H1 (cell line): ENCODE measurements at places on chromosomes 16 and 17. TPM values are rescaled to one million over a fixed set of nuclear protein-coding genes. Genes with fewer than 3 reads are reported as not detected.

- no peak for DNase-seq
Measured at GRCh38 chr17:72474719-72475477, 354.1 kb downstream of the SOX9 start.

- DNase-seq = no peak
Measured at GRCh38 chr17:80992077-80992947, 671 bp downstream of the CHMP6 start.

DNA sequence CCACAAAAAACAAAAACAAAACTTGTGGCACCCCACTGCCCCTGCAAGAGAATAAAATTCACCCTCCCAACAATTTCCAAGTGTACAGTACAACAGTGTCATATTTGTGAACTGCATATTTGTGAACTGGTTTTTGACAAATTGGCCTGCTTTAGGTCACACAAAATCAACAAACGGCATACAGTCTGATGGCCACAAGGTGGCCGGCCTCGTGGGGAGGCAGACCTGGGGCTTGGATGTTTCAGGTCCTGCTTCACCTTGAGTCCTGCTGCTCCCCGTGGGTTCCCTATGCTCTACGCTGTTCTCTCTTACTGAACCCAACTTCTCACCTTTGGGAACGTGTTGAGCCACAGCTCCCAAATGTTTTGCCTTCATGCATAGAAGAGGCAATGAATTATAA, 102.2 kb downstream of the CDK5R1 start:
- DNase-seq = no peak

DNA sequence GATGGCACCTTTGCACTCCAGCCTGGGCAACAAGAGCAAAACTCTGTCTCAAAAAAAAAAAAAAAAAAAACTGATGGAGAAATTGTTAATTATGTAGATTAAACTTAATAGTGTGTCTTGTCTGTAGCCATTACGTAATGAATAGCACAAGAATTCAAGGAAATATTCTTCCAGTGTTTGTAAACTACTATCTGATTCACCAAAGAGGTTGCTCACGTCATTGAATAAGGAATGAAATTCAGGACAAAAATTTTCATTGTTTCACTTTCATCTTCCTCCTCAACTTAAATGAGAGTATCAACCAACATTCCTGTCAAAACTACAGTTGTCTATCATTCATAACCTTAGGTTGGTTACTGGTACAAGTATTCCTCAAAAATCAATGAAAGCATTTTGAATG, 30.7 kb upstream of the MYO18A start:
- DNase-seq = no peak

DNA sequence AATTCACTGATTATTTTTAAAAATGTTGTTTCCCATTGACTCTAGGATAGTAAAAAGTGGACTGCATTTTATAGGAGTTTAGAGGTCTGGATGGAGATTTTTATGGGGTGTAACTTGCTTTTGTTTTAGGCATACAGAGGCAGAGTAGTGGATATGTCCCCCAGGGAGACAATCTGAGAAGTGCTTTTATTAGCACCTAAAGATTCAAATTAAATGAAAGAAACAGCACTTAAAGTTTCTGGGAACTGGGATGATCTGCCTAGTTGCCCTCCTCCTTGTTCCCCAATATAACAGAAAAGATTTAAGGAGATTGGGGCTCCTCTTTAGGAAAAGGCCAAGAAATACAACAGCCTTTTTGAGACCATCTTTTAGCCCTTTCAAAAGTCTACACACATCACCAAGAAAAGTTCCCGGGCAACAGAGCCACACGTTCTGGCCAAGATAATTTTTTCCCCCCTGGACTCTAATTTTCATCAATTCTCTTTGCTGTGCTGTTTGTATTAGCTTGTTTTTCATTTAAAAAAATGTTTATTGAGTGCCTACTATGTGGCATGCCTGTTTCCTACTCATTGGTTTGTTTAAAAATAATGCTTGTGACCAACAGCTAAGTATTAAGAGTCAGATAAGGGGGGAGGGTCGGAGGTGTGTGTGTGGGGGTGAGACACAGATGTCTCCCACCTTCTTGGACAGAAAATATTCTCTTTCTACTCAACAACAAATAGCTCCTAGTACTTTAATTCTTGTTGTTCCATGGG, 2.5 kb upstream of the IGF2BP1 start:
- no peak for DNase-seq

- no peak for DNase-seq
Measured at GRCh38 chr17:61379457-61380216, 20.0 kb upstream of the TBX2 start.

DNA sequence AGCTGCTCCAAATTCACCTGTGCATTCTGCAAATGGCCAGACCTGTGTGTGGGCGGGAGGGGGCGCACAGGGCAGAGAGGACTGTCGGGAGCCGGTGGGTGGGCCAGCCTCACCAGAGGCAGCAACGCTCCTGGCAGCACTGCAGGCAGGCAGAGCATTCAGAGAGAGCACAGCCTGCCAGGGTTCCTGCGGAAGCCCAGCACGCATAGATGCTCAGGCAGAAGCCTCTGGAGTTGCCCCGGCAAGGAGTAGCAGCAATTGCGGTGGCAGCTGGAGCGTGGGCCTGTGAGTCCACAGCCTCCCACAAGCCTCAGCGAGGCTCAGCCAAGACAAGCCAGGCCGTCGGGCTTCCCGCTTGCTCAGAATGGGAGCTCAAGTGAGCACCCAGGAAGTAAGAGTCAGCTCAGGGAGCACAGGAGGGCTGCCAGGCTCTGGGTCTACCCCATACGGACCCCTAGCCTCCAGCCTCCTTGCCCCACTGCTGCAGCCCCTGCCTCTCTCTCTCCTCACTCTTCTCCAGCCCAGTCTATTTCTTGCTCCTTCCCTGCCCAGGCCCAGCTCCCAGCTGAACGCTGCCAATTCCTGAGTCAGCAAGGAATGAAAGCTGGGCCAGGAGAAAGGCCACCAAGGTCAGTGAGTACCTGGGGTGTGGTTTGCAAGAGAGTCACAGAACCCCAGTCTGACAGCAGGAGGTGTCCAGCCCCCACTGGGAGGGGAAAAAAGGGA, 9.6 kb downstream of the EMC6 start:
- DNase-seq = peak; percentile 79

- no peak for DNase-seq
Measured at GRCh38 chr17:16037636-16038035, 38.0 kb downstream of the TTC19 start.

DNA sequence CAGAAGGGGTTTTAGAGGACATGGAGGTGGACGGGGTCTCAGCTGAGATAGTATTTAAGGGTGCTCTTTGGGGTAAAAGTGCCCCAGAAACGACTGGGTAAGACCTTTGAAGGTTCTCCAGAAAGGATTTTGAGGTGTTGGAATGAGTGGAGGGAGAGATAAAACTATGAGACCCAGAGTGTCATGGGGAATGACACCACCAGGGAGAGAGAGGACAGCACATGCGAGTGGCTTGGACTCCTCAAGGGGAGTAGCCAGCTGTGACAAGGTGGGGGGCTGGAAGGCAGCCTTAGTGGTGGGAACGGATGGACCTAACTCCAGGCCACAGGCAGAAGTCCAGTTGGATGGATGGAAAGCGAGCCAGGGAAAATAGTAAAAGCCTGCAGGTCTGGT, 19.2 kb upstream of the PITPNM3 start:
- DNase-seq = no peak

- DNase-seq = peak; percentile 48
Measured at GRCh38 chr16:81445966-81446906, 1.6 kb downstream of the CMIP start.

GRCh38 chr17:1120596-1121441, 59.0 kb downstream of the ABR start:
- DNase-seq = no peak

DNA sequence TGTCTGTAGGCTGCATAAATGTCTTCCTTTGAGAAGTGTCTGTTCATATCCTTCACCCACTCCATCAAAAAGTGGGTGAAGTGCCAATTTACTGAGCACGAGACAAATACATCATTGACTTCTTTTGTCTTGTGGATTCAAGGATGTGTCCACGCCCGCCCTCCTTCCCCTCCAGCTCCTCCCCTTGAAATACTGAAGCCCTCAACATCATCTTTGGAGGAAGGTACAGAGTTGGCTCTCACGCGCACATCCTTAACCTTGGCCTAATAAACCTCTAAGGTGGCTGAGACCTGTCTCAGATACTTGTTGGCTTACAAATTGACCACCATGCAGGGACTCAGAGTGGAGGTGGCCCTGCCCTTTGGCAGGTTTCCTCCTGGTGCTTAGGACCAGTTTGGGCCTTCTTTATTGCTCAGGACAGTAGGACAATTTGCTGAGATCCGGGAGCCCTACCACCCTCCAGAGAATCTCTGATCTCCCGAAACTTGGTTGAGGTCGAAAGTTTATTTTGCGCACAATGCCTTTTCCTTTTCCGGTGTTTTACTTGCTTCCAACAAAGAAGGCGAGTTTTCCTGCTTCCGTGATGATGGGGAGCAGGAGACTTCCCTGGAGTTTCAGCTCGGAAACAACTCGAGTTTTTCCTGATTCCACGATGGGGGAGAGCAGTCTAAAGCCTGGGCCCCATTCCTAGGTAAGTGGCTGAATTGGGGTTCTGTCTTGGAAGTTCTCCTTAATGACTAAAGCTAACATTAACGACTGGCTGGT, 14.1 kb upstream of the CDK10 start:
- DNase-seq = no peak

DNA sequence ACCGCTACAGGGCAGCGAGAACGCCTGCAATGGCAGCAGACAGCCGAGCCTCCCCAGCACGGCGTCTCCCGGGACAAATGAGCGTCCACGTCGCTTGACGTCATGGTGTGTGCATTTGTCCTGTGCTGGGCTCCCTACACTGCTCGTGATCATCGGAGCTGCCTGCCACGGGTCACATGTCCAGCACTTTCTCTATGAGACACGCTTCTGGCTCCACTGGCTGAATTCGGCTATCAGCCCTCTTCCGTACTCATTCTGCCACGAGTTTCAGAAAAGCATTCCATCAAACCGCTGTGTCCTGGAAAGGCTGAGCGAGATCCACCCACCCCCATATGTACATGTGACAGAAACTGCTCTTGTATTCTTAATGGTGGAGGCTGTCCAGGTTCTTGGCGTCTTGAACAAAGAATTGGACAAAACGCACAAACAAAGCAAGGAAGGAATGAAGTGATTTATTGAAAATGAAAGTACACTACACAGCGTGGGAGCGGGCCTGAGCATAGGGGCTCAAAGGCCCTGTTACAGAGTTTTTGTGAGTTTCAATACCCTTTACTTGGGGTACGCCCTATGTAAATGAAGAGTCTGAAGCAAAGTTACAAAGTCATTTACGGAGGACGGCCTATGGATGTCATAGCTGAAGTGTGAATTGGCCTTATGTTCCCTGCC, 28.5 kb upstream of the SHCBP1 start:
- DNase-seq = no peak

- DNase-seq = no peak
Measured at GRCh38 chr16:77882358-77882757, 94.0 kb downstream of the VAT1L start.

DNA sequence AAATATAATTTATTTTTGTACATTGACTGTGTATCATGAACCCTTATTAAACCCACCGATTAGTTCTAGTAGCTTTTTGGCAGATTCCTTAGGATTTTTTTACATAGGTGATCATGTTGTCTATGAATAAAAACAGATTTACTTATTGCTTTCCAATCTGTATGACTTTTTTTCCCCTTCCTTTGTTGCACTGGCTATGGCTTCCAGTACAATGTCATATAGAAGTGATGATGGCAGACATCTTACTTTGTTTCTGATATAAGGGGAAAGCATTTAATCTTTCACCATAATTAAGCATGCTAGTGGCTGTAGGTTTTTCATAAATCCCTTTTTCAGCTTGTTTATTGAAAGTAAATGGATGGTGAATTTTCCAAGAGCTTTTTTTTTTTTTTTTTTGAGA, 28.9 kb upstream of the NACA2 start:
- no peak for DNase-seq

- DNase-seq = no peak
Measured at GRCh38 chr17:66369830-66370229, 67.4 kb downstream of the PRKCA start.

DNA sequence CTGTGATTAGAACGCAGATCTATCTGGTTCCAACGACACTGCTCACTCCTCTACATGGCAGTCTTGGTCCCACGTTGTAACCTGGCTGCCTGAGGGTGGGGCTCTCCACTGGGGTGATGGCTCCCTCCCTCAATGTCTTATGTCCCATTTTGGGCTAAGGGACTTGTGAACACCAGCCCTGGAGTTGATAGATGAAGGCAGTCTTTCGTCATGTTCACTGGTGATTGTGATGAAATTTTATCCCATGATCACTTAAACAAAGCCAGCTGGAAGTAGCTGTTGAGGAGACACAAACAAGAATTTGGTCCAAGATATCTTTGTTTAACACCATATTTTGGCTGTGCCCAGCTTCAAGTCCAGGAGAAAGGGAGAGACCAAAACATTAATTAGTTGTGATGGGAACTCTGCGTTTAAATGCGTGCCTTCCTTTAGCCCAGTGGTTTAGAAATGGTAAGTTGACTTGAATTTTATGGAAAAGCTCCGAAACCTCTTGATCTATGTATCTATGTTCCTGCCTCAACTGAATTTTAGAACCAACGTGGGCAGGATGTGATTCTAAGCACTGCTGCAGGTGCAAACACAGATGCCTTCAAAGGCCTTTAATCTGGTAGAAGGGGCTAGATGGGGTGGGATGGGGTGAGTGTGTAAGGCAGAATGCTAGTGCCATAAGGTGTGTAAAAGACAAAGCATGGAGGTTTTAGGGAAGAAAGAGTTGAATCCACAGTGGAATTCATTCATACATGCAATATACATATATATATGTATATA, 186.8 kb upstream of the IRX3 start:
- DNase-seq = no peak

DNA sequence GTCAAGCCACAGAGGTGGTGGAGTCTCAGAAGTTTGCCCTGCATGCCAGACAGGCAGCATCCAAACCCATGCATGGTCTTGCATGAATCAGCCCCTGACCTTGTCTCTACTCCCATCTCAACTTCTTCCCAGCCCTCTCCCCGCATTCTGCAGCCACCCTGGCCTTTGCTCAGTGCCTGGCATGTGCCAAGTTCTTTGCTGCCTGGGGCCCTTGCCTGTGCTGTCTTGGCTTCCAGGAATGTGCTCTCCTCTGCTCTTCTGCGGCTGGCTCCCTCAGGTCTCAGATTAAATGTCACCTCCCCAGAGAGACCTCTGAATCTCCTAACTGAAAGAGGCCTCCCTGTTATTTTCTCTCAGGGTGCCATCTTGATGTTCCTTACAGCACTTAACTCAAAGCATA, 17.6 kb downstream of the DRC3 start:
- no peak for DNase-seq

Gene GP1BA
- not detected in 2 replicates for total RNA-seq

Gene DUSP3
- 21.2 and 21.4 TPM in 2 replicates for total RNA-seq

Gene NCBP3
- total RNA-seq = 46.1 and 47.9 TPM in 2 replicates

Gene CMTM2
- not detected in 2 replicates for total RNA-seq

Gene ASGR1
- 8.6 and 10.8 TPM in 2 replicates for total RNA-seq
